ENCODE measurements at places on chromosomes 3 and 15.

DNA sequence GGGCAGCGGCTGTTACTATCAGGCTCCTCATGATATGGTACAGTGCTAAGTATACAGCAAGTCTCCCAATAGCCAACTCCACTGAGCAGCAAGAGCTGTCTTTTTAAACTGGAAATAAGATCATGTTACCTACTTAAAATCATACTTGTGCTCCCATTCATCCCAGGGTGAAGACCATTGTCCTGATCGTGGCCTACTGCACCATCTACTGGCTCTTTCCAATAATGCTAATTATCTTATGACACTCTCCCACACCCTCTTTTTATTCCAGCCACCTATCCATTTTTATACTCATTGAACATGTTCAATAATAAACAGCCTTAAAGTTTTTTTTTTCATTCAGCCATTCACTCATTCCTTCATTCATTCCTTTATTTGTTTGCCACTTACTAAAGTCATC is 117.7 kb downstream of the GBE1 start:
- DNase-seq, result no peak

GRCh38 chr3:39269528-39269927 is 10.3 kb downstream of the CX3CR1 start:
- no peak for DNase-seq

DNA sequence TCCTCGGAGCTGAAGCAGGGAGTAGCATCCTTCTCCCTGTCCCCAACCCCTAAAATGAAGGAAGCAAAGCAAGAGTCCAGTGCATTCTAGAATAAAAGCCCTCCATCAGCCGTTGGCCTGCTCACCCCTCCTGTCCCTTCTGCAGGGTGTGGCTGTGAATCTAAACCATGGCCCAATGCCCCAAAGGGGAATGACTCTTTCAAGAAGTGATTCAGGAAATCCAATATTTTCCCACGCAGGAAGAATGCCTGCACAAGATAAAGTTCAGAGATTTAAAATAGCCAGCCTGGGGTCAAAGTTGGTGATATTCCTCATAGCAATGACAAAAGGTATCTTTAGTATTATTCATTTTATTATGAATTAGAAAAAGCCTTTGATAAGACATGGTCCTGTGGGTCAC is 38.5 kb downstream of the SLCO2A1 start:
- no peak for DNase-seq

- no peak for DNase-seq
These were observed 38.3 kb upstream of the WNT5A start for GRCh38 chr3:55525436-55525835.

GRCh38 chr15:36738817-36739216 is 159.4 kb downstream of the CDIN1 start:
- DNase-seq, result no peak

GRCh38 chr3:66692766-66693150 is 191.9 kb upstream of the LRIG1 start:
- no peak for DNase-seq

DNA sequence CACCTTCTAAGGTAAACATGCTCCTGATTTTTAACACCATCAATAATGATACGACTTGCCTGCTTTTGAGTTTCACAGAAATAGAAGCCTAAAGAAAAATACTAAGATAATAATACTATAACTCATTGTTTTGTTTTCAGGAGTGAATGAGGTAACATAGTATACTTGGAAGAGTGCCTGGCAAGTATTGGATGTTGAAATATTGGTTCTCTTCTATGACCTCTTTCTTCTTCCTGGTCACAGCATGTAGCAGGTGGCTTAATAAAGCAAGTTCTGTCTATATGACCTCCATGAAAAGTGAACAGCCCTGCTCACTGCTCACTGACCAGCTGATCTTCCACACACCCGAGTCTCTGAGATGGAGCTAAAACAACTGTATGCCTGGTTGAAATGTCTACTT is 312.3 kb upstream of the ONECUT1 start:
- DNase-seq, result no peak

- no peak for DNase-seq
These were observed 88.2 kb downstream of the GPR156 start for GRCh38 chr3:120196812-120197211.

GRCh38 chr3:100159331-100160153 is 45.2 kb upstream of the FILIP1L start:
- no peak for DNase-seq

DNA sequence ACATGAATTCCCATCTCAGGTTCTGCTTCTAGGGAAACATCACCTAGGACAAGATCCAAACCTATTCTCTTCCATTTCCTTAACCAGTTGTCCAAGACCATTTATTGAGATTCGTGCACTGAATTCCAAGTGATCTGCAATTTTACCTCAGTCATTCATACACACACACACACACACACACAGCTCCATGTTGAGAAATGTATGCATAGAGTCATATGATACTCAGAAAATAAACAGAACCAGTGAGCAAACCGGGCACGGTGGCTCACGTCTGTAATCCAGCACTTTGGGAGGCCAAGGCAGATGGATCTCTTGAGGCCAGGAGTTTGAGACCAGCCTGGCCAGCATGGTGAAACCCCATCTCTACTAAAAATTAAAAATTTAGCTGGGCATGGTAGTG is 6.1 kb upstream of the KPNA1 start:
- DNase-seq, result no peak

DNA sequence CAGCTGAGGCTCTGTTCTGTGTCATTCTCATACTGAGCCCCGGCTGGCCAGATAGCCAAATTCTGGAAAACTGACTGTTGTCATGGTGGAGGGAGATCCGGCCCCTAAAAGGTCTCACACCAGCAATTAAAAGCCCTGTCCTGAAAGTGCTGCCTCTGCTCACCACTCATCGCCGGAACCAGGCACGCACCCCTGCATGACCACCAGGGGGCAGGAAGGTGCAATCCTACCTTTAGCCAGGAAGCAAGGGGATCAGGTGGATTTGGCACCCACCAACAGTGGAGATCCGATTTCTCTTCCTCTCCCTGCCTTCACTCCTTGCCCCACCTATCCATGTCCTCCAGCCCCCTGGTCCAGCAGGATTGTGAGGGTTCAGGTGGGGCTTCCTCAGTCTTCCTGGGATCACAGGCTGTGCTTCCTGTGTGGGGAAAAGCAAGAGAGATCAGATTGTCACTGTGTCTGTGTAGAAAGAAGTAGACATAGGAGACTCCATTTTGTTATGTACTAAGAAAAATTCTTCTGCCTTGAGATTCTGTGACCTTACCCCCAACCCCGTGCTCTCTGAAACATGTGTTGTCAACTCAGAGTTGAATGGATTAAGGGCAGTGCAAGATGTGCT is 16.1 kb upstream of the CACNA2D2 start:
- DNase-seq, result no peak

- DNase-seq, result no peak
These were observed 110.7 kb upstream of the EPHA3 start for GRCh38 chr3:88996691-88997090.

DNA sequence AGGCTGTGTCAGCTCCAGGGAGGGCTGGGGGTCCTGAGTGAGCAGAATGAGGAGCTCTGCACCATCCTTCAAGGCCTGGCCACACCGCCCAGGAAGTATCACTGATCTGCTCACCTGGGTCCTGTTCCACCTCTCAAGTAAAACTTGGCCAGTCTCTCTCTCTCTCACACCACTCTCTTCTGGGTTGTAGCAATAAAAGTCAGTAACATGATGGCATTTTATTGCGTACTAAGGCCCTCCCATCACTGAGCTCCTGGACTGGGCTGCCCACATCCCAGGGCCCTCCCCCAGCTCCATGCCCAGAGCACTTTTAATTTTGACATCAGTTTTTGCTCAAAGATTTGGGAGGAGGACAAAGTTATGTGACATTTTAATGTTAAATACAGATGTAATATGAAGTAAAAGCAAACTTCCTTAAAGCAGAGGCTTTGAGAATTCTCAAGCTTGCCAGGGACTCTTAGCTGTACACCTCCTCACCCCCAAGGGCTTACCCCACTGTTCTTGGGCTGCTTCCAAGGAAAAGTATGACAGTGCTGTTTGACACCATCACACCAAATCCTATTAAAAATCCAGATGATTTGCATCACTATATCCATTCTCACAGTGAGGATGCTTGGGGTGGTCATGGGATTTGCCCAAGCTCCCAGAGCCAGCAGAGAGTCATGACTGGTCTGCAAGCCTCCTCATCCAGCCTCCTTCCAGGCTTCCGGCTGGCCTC is 105.1 kb upstream of the SLCO2A1 start:
- DNase-seq, result no peak

DNA sequence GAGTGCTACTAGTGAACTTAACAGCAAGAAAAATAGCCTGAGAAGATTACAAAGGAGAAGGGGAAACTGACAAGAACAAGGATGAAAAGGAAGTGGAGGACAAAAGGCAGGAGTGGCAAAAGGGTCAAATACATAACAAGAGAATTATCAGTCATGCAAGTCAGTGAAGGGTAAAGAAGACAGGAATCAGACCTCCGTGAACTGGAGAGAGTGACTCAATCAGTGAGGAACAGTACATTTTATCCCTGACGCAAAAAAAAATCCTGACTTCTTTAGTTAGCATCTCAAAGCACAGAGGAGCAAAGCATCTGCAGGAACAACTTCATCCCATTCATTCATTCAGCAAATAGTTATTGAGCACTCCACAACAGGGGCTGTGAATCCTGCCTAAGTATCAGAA is 97.8 kb downstream of the SST start:
- no peak for DNase-seq

DNA sequence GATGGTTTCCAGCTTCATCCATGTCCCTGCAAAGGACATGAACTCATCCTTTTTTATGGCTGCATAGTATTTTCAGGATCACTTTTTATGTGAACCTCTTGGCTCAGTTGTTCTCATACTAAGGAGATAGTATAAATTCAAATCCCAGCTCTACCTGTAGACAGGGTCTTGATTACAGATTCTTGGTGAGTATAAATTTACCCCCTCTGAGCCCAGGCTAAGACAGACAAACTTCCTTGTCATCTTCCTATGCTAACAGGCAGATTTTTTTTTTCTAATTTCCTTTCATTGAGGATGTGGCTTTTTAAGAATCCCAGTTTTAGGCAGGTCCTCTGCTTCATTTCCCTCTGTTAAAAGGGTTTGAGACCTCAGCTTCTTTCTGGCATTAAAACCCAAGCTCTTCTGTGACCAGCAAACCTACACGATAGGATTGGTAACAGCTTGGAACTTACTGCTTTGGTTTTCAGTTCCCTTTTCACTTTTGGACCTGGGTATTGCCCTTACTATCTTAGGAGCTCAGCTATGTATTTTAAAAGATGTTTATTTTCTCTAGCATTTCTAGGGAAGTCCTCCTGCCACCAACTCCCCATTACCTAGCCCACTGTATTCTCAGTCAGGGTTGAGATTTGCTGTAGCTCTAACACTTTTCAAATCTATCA is 72.5 kb downstream of the VPS8 start:
- no peak for DNase-seq

GRCh38 chr15:93610944-93611343 is 521.9 kb upstream of the RGMA start:
- no peak for DNase-seq

DNA sequence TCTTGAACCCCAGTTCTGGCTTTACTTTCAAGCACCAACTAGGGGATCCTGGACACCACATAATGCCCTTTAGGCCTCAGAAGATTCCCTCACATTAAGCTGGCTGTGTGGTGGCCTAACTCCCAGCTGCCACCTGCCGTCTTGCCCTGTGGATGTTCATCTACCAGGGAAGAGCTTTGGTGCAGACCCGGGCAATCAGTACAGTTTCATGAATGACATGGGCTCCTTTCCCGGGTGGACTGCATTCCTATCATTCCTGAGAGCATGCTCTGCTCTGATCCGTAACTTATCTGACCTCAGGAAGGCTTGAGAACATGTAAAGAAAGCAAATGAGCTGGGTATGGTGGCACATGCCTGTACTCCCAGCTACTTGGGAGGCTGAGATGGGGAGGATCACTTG is 50.0 kb upstream of the GSK3B start:
- DNase-seq, result no peak

DNA sequence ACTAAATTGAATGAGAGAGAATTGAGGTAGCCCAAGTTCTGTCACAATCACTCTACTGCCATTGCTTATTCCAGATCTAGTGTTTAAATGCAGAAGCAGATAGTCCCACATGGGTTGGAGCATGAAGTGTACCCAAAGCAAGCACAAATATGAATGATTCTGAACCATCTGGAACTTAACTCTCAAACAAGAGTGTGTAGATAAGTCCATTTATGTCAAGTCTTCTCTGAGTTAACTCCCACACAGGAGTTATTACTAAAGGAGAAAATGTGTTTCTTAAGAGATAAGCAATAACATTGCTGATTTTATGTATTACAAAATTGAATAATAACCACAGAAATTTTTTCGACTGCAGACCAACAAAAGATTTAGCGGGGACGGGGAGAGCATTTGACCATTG is 33.6 kb downstream of the PAQR9 start:
- DNase-seq, result no peak

DNA sequence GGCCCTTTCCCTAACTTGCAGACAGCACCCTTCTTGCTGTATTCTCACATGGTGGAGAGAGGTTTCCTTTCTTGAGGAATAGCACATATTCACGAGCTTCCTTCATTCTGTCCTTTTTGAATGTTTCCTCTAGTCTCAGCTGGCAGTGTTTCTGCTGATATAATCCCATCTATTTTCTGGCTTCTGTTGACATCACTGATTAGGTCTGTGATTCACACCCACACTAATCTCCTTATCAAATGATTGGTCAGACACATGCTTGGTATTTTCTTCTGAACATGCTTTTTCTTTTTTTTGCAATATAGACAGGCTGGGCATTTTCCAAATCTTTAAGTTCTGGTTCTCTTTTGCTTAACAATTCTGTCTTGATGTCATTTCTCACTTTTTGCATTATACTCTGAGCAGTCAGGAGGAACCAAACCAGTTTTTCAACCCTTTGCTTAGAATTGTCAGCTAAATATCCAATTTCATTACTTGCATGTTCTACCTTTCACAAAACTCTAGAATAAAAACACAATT is 65.4 kb downstream of the OXSM start:
- no peak for DNase-seq

DNA sequence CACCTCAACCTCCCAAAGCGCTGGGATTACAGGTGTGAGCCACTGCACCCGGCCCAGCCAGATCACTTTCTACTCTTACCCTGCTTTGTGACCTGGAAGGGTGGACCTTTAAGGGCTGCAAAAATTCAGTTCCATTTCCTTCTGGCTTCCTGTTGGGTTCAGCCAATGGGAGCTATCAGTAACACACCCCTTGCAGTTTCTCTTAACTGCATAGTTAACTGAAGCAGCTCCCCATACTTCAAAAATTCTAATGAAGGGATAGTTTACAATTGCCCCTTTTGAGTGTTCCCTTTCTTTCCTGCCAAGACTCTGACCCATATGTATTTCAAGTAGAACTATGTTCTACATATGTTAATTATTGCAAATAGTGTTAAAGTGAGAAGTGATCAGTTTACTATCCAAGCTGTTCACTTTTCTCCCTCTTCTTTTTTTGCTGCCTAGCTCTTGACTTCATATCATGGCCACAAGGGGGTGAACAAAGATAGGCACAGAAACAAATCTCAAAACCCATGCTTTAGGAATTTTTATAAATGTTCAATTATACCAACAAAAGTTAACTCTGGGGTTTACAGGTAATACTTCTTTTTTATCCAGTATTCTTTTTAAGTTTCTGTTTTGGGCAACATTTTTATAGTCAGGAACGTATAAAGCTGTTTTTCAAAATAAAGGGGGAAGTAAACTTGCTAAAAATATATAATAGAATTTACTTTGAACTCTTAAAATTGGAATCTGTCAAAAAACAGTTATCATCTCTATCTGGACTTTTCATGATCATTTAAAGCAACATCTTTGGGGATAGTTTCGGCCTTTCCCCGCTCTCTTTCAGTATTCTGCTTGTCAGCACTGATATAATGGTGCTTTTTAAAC is 8.1 kb downstream of the PGBD4 start:
- no peak for DNase-seq

GRCh38 chr15:62946940-62947339 is 95.6 kb upstream of the TPM1 start:
- DNase-seq, result no peak

Measured in urinary bladder (tissue), 4 donors.